Dermis blood vessel endothelial cell (primary cell): ENCODE measurements at places on chromosomes 3 and 15. TPM values are rescaled to one million over a fixed set of nuclear protein-coding genes. Genes with fewer than 3 reads are reported as not detected.
A peak's percentile ranks its signal among the peaks of the same experiment; 100 is the strongest.

GRCh38 chr15:65051266-65051665 is 6.1 kb downstream of the SLC51B start:
- no peak for DNase-seq

DNA sequence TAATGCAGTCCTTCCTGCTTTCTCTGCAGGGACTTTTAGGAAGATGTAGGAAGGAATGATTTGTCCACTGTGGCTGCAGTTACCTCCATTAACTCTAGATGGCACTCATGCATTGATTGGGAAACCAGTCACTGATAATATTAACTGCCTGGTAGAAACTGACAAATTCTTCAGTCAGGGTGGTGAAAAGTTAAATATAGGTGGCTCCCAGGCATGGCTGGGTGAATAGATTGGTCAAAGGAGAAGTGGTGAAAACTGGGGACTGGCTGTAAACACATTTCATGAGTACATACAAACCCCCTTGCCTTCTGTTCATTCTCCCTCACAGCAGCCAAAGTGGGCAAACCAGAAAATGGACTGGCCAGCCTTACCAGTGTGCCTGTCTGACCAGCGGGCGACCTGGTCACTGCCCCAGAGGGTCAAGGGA is 333.4 kb downstream of the THSD4 start:
- peak; percentile 88 for DNase-seq

GRCh38 chr3:125032100-125032643 is 23.6 kb downstream of the HEG1 start:
- DNase-seq = peak; percentile 57

DNA sequence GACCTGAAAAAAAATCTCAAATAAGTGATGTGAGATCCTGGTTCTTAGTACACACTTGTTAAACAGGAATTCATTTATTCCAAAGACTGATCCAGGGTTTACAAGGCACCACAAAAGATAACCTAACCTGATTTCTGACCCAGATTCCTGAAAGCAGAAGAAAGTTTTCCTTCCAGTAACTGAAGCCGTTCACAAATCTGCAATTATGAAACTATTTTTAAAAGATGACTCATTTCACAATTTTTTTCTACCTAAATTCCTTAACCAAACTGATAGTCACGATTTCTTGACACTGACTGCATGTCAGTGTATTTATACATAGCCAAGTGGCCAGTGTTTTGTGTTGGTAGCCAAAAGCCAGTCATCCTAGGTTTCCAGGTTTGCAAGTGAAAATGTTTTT is 17.1 kb downstream of the SLC9A9 start:
- peak; percentile 3 for DNase-seq

CADPS gene
- total RNA-seq = not detected in 2 replicates

GRCh38 chr15:59751552-59752413 is 62.7 kb upstream of the BNIP2 start:
- DNase-seq = peak; percentile 17
